Cortex of kidney (tissue), 1 donor: ENCODE measurements at places on chromosomes 11 and 22.

GRCh38 chr11:74138021-74138420 is 32.8 kb downstream of the C2CD3 start:
- DNase-seq = no peak

GRCh38 chr22:36938886-36939285 is 25.5 kb downstream of the CSF2RB start:
- DNase-seq = no peak

DNA sequence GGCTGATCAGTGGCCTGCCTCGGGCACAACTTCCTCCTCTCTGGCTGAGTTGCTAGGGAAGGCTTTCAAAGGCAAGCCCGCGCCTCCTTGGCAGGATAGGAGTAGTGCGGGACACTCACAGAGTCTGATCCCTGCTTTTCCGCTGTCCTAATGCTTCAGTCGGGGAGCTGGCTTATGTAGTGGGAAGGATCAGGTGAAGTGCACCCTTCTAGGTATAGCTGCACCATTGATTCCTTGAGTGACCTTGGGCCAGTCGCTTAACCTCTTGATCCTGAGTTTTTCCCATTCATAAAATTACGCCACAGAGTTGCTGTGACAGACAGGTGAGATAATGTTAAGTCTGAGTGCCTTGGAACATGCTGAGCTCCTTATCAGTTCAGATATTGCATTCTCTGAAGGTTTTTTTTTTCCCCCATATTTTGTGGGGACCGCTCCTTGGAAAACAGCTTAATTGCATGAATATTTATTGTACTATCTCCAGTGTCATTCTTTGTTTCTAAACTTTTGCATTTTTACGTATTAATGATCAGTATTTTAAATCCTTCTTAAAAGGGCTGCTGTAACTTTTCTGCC is 961 bp downstream of the IPO7 start:
- no peak for DNase-seq

- DNase-seq = no peak
These were observed 4.9 kb downstream of the TSKU start for GRCh38 chr11:76787911-76788596.

DNA sequence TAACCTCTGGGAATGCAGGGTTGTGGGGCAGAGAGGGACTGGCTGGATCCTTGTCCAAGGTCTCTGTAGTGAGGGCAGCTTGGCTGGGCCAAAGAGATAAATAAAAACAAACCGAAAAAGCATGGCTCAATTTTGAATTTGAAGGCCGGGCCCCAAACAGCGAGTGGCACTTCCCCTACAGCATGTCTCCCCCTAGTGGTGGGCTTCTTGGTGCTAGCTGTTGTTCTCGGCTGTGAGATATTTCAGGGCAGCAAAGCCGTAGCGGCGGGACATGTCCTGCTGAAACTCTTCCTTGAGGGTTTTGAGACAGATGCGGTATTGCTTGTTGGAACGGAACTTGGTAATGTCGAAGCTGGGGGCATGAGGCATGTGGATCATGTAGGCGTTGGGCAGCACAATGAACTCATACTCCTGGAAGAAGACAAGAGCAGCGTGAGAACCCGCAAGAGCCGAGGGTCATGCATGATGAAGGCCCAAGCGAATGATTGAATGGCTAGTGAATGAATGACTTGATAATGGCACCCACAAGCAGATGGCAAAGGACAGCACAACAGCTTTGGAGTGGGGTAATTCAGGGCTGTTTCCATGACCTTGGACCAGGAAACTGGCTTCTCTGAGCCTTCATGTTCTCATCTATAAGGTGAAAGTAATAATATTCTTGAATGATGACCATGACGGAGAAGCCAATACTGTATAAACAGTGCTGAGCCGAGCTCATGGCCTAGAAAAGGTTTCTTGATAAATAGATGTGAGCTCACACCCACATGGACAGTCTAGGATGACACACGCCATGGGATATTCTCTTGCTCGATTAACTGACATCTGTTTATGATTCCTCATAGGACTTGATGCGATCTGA is 216.3 kb upstream of the SYN3 start:
- DNase-seq = no peak

DNA sequence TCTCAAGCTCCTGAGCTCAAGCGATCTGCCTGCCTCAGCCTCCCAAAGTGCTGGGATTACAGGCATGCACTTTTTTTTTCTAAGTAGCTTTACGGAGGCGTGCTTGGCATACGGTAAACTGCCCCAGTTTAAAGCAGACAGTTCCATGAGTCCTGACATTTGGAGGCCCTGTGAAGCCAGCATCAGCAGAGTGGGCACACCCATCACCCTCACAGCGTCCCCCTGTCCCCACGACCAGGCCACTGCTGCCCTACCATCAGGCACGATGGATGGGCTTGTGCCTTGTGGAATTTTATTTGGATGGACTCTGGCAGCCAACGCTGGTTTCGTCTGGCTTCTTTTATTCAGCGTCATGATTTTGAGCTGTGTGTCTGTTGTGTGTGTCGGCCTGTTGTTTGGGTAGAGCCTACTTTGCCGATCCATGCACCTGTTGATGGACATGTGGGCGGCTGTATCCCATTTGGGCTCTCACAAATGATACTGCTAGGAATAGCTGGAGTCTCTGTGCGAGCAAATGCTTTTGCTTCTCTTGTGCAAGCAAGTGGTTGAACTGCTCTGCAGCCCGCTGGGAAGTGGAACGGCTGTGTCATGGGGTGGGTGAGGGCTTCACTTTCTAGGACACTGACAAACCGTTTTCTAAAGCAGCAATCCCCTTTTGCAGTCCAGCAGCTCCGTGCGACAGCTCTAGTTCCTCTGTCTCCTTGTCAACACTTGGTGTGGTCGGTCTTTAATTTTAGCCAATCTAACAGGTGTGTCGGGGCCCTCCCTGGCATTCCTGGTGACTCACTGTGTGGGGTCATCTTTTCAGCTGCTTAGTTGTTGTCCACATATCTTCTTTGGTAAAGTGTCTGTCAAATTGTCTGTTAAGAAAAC is 23.8 kb downstream of the KCNQ1 start:
- no peak for DNase-seq

DNA sequence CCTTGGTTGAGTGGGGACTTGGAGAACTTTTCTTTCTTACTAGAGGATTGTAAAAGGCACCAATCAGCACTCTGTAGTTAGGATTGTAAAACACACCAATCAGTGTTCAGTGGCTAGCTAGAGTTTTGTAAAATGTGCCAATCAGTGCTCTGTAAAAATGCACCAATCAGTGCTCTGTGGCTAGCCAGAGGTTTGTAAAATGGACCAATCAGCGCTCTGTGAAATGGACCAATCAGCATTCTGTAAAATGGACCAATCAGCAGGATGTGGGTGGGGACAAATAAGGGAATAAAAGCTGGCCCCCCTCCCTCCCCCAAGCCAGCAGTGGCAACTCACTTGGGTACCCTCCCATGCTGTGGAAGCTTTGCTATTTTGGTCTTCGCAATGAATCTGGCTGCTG is 5.5 kb upstream of the DRG1 start:
- DNase-seq = no peak

GRCh38 chr11:16603245-16603644 is 135.2 kb upstream of the C11orf58 start:
- no peak for DNase-seq

- DNase-seq = no peak
These were observed 70.1 kb upstream of the LINC01488 start for GRCh38 chr11:69411257-69411924.
